ENCODE measurements at places on chromosomes 5 and 9.

GRCh38 chr9:126550891-126551351 lies 62.8 kb upstream of the LMX1B start:
- no peak for DNase-seq

GRCh38 chr5:181243018-181243563 lies 615 bp downstream of the RACK1 start:
- no peak for DNase-seq

- no peak for DNase-seq
Observed at GRCh38 chr5:108536321-108536720, 154.4 kb upstream of the FBXL17 start.

DNA sequence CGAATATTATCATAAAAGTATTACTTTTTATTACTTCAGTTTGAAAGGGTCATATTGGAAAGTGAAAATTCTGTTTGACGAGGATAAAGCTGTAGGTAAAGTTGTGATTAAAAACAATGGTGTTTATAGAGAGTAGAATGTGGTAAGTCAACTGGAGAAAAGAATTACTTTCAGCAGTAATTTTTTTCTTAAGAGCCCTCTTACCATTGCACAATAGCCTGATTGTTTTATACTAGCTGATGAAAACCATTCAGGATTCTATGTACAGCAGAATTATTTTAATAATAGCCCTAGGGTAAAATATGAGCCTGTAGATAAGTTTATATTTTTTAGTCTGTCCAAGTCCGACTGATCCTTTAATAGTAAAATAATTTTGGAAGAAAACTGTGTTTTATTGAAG lies 16.6 kb downstream of the CDC42SE2 start:
- DNase-seq = no peak

DNA sequence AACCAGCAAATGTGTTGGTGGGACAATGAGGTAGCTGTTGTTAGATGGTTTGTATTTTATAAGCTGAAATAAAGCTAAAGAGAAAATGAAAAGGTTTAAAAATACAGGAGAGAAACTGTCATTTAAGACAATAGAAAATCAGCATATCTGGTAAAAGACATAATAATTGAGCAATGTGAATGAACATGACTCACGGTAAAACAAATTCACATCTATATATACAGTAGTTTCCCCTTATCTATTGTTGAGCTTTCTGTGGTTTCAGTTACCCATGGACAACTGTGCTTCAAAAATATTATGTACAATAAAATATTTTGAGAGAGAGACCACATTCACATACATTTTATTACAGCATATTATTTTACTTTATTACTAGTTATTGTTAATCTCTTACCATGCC lies 1649.8 kb downstream of the EFNA5 start:
- no peak for DNase-seq

GRCh38 chr9:108043585-108043984 lies 554.0 kb upstream of the KLF4 start:
- no peak for DNase-seq

DNA sequence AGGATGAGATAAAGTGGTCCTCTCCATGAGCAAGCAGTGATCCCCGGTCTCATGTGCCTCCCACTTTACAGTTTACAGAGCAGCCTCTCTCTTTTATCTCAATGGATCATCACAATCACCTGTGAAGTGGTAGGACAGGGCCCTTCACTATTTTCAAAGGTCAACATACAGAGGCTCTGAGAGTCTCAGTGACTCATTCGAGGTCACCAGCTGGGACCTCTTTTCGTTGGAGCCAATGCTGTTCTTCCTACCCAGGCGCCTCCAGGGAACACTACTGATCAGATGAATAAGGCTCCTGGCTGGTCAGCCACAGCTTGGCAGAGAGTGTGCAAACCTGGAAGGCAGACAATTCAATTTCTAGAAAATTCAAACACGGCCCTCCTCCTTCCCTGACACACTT lies 16.6 kb downstream of the GGTA1 start:
- DNase-seq = peak; percentile 23

DNA sequence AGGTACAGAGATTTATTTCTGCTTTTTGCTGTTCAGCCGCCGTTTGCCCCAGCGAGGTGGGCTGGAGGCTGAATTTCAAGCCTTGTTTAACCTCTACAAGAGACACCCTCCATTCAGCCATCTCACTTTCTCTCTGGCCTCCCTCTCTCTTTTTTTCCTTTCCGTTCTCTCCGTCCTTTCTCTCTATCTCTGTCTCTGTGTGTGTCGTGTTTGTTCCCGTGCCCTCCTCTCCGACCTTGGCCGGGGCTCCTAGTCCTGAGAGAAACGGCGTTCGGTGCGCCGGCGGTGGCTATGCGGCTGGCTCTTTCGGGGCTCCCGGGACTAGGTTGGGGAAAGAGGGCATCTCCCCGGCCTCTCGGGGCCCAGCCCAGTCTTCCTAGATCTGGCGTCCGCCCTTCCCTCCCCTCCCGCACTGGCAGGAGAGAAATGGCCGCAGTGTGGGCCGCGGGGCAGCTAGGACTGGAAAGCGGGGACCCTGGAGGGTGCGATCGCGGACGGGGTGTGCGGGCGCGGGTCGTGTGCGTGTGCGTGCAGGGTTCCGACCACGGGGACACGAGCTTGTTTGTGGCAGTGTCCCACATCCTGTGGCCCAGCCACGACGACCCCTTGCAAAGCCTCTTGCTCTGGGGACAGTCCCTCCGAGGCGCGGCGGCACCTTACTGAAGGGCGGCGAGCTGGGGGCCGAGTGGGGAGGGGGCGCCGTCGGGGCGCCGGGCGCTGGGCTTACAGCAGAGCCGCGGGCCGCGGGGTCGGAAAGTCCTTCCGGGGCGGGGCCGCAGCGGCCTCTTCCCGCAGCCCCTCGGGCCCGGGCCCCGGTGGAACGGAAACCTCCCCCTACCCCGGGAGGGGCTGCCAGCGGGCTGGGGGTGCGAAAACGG lies 5.7 kb downstream of the LHX2 start:
- no peak for DNase-seq

- no peak for DNase-seq
Observed at GRCh38 chr5:136622747-136623146, 257.4 kb upstream of the TRPC7 start.

Measured in SHP77 (cell line).